Activated CD4-positive, alpha-beta T cell treated with anti-CD3 and anti-CD28 coated beads, Interleukin-2, amount 50 U/mL, for 1 hour (primary cell): ENCODE measurements at places on chromosomes 16 and 17.

GRCh38 chr16:54937671-54938211 is 7.1 kb downstream of the IRX5 start:
- no peak for DNase-seq

- DNase-seq: no peak
These were observed 425.8 kb upstream of the ZFHX3 start for GRCh38 chr16:73473713-73474112.

DNA sequence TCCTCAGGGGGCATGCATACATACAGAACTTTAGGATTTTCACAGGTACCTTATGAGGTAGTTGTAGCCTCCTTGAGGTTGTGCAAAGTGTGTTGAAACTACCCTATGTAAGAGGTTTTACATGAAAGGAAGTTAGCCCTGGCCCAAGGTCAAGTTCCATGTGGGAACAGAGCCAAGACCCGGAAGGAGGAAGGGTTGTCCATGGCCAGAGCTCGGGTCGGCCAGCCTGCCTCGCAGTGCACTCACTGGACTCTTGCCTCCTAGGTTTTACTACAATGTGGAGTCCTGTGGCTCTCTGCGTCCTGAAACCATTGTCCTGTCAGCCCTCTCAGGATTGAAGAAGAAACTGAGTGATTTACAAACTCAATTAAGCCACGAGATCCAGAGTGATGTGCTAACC is 8.2 kb downstream of the POLR2C start:
- no peak for DNase-seq

DNA sequence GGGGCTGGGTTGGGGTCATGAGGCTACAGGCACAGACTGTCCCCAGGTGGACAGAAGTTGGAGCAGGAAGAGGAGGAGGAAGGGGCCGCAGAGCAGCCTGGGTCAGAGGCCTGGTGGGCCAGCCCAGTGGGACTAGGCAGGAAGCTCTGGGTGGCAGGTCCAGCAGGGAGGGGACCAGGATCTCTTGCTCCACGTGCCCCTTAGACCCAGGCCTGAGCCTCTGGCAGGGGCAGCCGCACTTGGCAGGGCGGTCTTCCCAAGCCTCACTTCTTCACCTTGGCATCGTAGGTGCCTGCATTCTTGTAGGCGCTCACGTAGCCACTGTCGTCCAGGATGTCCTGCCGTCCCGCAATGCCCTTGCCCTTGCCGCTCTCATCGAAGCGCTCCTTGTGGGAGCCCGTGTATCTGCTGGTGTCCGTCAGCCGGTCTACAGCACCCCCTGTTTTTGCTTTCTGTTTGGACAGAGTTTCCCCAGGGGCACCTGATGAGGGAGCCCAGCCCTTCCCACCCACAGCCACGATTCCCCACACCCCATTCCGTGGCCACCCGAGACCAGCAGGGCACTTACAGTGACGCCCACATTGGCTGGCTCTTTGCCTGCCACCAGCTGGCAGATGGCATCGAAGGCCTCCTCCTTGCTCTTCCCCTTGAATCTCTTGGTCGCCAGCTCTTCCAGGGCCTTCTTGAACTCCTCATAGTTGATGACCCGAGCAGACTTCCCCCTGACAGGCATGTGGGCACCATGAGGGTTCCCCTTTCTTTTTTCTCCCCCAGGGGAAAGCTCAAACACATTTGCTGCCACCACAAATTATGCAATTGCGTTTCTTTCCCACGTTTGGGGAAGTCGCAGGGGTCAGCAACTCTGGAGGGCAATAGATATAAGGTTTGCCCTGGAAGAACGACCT is 3.1 kb downstream of the TPPP3 start:
- no peak for DNase-seq

DNA sequence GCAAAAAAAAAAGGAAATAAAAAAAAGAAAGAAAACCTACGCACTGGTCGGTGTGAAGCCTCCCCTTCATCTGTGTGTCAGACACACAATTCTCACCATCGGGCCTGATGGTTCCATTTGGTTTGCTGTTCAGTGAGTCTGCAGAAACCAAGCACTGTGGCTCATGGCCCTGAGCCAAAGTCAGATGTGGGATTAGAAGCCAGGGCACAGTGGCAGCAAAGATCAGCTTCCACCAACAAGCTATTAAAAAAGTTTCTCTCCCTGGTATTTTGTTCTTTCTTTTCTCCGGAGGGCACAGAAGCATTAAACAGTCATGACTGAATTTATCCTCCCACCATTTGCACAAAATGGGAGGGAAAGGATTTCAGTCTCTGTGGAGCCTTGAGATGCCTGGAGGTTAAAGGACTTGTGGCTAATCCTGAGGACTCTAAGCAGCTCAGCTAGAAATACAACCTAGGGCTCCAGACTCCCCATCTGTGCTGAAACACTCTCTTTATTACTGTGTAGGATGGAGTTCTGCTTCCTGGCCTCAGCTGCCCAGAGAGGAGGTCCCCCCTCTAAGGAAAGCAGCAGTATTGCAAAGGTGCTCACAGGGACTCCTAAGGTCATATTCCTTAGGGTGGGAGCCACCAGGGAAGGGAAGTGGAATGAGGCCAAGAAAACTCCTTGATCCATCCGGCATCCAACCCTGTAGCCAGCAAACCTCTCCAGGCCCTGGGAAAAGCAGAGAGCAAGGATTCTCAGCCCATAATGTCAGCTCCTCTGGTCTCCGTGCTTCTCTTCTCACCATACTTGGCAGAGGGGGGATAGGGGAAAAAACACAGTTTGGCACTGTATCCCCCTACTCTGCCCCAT is 28.2 kb downstream of the SLC39A11 start:
- DNase-seq: no peak

- no peak for DNase-seq
These were observed 21.5 kb upstream of the KRT19 start for GRCh38 chr17:41549596-41550039.

GRCh38 chr16:11411059-11411550 is 65.8 kb downstream of the RMI2 start:
- no peak for DNase-seq

DNA sequence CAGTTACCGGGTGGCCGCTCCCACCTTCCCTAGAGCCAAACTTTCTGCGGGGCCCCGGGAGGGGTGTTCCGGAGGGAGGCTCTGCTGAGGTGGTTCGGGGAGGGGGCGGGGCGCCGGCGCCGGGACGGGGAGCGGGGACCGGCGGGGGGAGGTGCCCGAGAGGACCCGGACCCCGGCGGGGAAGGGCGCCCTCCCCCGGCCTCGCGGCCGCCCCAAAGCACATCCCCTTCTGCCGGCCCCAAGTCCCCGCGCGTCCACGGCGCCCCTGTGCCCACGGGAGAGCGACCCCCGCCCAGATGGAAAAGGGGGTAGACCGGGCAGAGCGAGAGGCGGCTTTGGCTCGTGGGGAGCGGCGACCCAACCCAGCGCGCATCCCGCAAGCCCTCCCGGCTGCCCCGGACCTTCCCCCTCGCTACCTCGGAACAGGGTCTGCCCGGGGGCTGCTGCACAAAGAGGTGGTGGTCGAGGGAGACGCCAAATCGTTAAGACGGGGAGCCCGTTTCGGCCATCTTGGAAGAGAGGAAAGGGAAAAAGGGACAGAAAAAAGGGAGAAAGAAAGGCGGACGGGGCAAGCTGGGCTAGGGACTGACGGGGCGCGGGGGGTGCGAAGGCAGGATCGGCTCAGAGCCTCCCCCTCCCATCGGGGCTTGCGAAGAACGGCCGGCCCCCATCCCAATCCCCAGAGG is 530 bp downstream of the PCGF2 start:
- no peak for DNase-seq

DNA sequence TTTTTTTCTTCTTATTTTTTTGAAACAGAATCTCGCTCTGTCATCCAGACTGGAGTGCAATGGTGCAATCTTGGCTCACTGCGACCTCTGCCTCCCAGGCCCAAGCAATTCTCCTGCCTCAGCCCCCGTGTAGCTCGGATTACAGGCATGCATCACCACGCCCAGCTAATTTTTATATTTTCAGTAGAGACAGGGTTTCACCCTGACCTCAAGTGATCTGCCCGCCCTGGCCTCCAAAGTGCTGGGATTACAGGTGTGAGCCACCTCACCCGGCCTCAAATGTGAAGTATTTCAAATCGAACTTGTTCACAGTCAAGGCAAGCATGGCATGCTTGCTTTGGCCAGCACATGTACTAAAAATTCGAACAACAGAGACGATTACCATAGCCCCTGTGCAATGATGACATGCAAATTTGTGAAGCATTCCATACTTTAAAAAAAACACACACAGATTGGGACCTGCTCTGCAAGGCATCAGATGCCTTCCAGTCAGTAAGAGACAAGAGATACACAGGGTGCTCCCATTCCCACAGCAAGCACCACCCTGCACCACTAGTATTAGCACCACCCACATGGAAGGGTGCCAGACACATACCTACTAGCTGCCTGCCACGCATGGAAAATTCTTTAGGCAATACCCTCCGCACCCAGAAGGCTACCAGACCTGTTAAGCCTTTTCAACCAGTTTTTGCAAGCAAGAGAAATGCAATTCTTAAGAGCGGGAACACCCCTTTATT is 47.2 kb downstream of the ANKRD11 start:
- DNase-seq: no peak

GRCh38 chr17:13410874-13411273 is 190.9 kb downstream of the HS3ST3A1 start:
- no peak for DNase-seq

- no peak for DNase-seq
These were observed 11.4 kb upstream of the ITPRIPL2 start for GRCh38 chr16:19102187-19102872.

DNA sequence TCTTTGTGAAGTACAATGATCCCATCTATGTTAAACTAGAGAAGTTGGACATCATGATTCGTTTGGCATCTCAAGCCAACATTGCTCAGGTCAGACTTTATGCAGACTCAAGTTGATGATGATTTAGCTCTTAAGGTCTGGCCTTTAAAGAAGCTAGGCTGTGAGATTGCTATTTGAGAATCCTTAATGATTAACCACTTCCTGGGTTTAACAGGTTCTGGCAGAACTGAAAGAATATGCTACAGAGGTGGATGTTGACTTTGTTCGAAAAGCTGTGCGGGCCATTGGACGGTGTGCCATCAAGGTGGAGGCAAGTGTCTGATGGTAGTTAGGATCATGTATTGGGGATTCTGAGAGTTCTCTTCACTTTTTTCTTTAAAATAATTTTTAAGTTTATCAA is 40.3 kb downstream of the AP2B1 start:
- no peak for DNase-seq

DNA sequence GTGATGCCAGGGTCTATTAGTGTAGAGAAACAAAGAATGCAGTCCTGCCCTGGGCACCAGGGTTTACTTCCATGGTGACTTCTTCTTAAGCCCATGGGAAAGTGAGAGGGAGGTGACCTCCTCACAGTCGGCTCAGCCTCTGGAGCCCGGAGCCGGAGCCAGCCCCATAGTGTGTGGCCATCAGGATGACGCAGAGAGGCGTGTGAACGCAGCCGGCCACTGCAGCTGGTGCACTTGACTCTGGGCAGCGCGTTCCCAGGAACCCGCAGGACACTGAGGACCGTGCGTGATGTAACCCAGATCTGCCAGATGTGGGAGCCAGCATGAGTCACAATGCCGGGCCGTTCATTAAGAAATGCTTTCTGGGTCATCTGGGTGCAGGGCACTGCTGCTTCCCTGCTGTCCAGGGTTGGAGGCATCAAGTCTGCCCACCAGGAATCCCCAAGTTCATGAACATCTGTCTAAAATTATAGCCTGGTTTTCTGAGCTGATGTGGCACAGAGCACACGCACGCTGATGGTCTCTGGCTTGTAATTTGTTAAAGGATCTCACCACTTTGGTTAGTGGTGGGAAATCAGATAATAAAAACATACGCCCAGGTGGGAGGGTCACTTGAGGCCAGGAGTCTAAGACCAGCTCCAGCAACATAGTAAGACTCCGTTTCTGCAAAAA is 114.1 kb downstream of the PITPNC1 start:
- no peak for DNase-seq

- DNase-seq: no peak
These were observed 16.9 kb upstream of the GLIS2 start for GRCh38 chr16:4298761-4299522.

DNA sequence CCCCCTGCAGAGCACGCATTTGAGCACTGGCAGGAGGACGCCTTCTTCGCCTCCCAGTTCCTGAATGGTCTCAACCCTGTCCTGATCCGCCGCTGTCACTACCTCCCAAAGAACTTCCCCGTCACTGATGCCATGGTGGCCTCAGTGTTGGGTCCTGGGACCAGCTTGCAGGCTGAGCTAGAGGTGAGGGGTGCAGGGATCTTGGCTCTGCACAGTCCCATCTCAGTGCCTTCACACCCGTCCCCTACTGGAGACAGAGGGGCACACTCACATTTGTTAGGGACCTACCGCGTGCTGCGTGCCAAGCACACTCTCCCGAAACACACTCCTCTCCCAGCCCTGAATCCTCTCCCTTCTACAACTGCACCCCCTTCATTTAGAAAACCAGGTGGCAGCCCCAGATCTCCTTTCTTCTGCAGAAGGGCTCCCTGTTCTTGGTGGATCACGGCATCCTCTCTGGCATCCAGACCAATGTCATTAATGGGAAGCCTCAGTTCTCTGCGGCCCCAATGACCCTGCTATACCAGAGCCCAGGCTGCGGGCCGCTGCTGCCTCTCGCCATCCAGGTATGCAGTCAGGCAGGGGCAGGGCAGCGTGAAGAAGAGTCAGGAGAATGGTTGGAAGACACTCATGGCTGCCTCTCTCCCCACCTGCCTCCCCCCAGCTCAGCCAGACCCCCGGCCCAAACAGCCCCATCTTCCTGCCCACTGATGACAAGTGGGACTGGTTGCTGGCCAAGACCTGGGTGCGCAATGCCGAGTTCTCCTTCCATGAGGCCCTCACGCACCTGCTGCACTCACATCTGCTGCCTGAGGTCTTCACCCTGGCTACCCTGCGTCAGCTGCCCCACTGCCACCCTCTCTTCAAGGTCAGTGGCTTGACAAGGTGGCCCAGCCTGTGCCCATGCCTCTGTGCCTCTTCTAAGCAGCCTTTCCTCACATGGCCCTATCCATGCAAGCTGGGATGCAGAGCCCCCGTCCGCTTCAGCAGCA is 6.3 kb downstream of the ALOX15B start:
- no peak for DNase-seq

DNA sequence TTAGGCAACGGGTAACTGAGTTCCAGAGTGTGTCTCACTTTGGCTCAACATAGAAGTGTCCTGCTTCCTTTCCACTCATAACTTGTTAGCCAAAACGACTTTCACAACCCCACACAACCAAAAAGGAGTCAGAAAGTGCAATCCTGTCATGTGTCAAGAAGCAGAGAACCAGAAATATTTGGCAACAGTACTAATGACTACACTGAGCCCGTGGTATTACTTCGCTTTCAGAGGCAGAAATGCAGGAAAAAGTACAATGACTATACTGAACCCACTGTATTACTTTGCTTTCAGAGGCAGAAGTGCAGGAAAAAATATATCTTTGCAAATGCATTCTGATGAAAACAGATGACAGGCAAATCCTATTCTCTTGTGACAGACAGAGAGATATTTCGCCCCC is 484.6 kb downstream of the KIF2B start:
- no peak for DNase-seq

GRCh38 chr16:79528338-79528737 is 72.2 kb downstream of the MAF start:
- no peak for DNase-seq
